ENCODE measurements at places on chromosomes 12 and 14.

DNA sequence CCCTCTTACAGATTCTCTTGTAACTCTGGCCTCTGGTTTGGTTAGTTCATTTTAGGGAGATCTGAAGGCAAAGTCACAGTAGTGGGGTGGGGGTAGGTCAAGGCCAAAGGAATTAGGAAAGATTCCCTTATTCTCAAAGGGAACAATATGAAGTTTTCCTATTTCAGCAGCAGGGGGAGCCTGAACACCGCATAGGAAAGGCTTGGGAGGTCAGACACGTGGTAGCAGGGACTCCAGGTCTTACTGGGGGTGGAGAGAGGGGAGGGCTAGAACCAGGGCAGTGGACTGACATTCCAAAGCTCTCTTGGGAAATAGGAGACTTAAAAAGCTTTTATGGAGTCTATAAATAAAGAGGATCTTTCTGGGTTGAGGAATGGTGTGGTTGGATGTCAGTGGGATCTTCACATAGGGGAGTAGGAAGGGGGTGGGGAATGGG lies 1.3 kb downstream of the ZC3H10 start:
- DNase-seq = peak; percentile 51

GRCh38 chr14:73492043-73492552 lies 1.4 kb downstream of the RIOX1 start:
- DNase-seq = no peak

DNA sequence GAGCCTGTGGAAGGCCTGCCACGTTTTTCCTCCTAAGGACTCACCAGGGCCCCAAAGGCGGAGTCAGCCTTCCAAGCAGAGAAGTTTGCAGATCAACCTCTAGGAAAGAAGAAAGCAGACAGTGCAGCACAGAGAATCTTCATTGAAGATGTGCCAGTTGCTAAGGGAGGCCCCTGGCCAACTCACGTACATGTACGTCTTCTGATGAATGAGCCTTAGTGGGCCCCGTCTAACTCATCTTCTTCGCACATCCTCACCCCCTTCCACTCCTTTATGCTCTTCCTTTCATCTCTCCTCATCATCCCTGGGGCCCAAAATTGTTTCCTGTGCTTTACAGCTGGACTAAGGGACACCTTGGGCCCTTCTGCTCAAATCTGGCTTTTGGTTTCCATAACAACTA lies 703.0 kb upstream of the TBX3 start:
- no peak for DNase-seq

DNA sequence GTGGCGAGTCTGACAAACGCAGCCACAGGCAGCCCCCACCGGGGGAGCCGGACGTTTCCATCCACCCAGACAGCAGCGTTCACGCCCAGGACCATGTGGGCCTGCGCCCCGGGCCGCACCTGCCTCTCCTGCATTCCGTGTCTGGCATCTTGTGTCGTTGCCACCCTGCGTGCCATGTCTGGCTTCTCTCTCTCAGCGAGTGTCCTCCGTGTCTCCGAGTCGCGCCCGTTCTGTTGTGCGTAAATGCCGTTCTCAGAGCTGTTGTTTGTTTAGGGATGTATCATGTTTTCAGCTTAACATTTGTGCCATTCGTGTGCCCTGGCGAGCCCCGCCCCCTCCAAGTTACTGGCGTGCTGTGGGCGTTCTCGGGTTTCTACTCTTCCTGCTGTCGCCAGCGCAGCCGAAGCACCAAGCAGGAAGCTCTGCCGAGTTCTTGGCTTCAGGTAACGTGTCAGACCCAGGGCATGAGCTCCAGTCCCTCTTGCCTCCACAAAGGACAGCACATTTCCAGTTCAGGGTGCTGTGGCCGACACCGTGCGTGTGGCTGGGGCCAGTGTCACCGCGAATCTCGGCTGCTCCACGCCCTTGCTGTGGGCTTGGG lies 34.6 kb downstream of the NOC4L start:
- DNase-seq = no peak

DNA sequence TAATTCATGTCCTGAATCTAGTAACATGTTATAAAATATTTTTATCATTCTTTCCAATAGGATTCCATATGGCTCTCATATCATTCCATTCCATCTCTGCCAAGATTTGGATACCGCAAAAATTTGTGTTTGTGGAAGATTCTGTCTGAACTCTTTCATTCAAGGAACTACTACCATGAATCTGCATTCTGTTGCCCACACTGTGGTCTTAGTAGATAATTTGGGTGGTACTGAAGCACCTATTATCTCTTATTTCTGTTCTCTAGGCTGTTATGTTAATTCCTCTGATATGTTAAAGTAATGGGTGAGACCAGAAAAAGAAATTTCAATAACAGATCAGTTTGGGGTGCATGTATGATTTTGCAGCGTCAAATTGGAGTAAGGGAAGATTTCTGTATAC lies 6.2 kb downstream of the RPL36AL start:
- no peak for DNase-seq

DNA sequence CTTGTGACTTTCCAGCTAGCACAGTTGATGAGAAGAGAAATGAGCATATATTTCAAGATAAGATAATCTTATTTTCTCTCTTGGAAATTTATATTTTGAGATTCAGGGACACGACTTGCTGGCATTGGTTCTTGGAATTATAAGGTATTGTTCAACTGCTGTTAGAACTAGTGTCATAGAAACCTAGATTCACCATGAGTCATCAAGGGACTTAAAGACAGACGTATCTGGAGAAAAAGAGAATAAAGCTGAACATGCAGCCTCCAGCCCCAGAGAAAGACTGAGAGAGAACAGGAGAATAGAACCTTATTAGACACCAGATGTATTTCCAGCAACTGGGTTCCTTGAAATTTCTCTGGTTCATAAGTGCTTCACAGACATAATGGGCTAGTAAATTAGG lies 194.4 kb upstream of the PPFIA2 start:
- no peak for DNase-seq

DNA sequence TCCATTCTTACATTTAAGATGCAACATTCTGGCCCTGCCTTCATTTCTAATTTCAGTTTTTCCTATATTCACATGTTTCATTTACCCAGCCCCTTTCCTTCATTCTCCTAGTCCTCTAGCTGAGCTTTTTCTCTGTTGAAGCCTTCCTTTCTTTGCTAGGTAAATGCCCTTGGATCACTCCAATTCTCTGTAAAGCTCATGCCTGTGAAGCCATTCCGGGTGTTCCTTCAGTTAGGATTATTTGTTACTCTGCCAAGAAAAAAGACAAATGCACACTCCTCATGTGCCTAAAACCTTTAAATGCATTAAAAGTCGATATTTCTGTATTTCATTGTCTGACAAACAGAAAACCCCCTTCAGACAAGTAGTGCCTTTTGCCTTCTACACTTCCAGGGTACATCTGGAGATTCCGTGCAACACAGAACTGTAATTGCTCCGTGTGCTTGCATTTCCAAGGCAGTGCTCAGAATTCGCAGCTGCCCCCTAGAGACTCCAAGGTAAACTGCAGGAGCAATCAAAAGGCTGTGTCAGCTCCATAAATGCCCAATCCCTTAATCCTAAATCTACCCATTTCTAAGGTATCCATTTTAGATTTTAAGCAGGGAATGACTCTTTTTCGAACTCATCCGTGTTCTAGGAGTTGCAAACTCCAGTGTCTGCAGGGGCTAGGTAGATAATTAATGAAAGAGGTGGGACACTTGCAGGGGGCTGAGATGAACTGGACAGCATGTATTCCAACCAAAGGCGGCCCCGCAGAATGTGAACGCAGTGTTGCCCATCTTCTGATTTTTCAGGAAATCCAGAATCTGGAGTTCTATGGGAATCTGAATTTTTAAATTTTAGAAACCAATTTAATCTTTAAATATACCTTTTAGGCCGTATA lies 320.2 kb downstream of the GRIN2B start:
- DNase-seq = peak; percentile 56

DNA sequence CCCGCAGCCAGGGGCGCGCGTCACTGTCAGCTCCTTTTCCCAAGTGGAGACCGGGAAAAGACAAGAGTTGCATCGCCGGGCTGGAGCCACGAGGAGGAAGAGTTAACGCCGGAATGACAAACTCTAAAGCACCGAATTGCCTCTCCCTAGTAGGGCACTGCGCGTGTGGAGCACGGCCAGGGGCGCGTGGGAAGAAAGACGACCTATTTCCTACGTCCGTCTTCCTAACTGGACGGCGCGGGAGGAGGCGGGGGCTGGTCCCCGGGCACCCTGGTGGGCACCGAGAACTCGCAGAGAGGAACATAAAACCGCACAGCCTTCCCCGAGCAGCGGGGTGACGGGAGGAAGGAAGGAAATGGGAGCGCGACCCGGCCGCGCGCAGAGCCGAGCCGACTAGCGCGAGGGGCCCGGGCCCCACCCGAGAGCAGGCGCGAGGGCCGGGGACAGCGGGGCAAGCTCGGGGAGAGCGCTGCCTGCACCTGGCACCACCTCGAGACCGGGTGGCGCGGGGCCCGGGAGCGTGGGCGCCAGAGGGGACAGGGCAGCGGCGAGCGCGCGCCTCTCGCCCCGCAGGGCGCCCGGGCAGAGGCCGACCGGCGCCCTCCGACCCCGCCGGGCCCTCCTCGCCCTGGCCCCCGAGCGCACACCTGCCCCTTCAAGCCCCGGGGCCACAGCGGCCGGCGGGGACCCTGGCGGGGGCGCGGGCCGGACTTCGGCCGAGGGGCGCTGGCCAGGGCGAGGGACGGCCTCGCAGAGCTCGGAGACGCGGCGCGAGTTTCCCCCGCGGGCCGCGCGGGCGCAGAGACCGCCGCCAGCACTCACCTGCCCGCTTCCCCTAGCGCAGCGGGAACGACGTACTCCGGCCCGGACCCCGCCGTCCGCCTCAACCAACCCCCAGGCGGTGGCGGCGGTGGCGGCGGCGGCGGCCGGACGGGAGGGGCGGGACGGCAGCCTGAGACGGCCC lies at the start of gene SETD3:
Gene SETD3 (minus strand): TSS at position 954 of the 964 bp plus-strand sequence. CDS start 15,054 bp downstream, outside the sequence.
- DNase-seq = peak; percentile 57

DNA sequence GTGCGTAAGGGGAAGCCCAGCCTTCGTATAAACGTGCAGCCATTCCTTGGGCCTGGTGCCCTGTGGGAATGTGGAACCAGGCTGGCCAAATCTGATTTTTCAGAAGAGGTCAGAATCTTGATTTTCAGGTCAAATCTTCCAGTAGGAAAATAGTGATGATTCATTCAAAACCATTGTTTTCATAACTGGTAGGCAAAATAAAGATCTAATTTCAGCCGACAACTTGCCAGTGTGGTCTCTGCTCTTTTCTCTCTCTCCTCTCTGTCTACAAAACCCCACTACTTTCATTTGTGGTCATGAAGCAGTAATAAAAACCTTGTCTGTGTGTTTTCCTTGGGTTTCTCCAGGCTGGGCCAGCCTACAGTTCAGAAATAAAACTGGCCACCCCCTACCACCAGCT lies 135.1 kb downstream of the RBM19 start:
- DNase-seq = no peak

Measured in glutamatergic neuron (in vitro differentiated cells).